ENCODE measurements at places on chromosomes 1 and 21.

GRCh38 chr1:203126151-203126865 is 1.2 kb upstream of the ADORA1 start:
- DNase-seq: no peak

DNA sequence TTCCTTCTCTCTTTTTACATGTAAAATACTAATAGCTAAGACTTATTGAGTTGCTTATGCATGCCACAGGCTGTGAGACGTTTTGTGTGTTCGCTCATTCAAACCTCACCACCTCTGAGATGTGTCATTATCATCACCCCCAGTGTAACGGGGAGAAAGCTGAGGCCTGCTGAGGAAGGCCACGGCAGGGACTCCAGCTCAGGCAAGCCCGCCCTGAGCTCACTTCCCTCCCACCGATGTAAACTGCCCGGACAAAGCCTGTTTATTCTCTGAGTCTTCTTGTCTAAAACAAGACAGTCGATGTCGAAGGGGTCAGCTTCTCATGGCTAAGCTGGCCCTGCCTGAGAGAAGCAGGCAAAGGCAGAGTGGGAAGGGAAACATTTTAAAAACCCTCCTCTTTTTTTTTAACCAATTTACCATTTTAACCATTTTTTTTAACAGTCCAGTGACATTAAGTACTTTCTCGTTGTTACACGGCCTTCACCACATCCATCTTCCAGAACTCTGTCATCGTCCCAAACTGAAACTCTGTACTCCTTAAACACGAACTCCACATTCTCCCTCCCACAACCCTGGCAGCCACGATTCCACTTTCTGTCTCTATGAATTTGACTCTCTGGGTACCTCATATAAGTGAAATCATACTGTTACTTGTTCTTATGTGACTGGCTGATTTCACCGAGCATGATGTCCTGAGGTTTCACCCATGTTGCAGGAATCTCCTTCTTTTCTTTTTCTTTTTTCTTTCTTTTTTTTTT is 204.8 kb upstream of the GALNT2 start:
- DNase-seq: no peak

DNA sequence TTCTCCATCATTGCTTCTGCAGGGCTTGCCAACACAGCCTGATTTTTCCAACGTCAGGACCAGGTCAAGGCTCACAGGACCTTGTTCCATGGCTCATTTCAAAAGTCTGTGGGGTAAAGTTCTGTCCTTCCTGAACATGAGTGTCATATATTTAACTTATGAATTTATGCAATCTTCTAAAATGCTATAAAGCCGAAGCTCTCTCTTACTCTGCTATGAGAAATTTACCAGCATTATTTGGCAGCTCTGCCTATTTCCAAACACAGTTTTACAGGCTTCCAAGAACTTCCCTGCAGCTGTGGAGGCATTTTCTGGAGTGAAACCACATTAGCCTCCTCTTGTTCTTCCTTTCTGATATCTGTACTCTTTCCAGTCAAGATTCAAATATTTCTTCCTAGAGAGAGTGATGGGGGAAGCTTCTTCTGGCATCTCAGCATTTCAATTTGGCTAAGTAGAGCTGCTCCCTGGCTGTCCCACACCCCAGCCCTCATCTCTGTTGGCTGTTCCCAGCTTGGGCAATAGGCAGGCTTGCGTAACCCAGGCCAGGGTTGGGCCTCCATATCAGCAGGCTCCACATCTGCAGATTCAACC is 15.6 kb upstream of the HMGCS2 start:
- no peak for DNase-seq

DNA sequence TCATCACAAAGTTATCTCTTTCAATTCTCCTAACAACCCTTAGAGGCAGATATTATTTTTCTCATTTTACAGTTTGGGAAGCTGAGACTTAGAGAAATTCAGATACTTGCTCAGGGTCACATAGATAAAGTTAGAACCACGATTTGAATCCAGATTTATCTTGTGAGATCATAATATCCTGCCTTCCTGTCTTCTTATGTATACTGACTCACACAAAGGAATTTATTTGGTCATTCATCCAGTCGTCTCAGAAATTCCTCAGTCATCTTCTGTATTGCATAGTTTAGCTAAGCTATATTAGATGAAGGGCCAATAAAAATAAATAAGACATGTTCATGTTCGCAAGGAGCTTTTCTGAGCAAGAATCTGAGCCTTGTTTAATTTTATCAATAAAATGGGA is 35.8 kb upstream of the RUNX1 start:
- DNase-seq: no peak

GRCh38 chr1:169105434-169106094 is 926 bp upstream of the ATP1B1 start:
- DNase-seq: peak; percentile 29

- DNase-seq: no peak
Observed at GRCh38 chr1:220708936-220709801, 19.0 kb downstream of the C1orf115 start.

DNA sequence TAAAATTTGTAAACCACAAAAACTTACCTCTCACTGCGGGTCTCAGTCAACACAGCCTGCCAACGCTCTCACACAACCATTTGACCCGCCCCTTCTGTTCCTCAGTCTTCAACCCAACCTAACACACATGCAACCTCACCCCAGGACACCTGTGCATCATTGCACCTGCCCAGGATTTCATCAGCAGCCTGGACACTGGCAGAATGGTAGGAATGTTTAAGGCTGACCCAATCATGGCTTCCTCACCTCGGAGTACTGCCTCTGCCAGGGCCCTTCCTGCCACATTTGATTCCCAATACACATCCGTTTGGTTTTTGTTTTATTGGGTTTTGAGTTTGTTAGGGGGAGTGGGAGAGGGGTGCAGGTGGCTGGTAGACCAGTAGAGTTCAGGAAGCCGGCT is 40.7 kb downstream of the TOMM20 start:
- no peak for DNase-seq

- DNase-seq: no peak
Observed at GRCh38 chr1:56355422-56355821, 223.9 kb downstream of the PLPP3 start.

DNA sequence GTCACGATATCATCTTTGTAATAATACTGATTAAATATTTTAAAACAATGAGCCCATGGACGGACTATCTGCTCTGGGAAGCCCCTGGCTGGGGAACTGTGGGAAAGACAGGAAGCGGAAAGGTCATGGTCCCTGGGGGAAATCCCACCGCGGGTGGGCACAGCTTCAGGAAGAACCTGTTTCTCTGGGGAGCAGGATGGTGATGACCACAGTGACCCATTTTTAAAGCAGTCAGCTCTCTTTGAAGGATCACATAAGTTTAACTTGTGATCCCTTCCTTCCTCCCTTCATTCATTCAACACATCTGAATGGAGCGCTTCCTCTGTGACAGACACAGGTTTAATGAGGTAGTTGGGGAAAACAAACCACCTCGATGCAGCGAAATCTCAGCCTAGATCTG is 73.0 kb downstream of the DHRS3 start:
- DNase-seq: no peak

DNA sequence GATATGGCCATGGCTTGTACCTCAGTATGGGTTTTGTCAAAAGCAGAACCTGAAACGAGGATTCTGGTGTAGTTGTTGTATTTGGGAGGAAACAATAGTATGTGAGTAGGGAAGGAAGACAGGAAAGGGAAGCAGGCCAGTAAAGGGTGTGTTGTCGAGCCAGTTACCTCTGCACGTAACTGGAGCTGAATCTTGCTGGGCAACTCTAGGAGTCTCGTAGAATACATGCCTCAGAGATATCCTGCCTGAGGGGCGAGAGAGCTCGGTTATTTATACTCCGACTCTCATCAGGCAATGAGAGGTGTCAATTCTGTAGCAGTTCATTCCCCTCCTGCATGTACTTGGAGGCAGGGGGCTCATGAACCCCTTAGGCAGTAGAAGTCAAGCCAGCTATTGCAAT is 45.9 kb upstream of the KIF26B start:
- no peak for DNase-seq

- DNase-seq: no peak
Observed at GRCh38 chr21:43209575-43210453, 41.0 kb downstream of the CRYAA start.

DNA sequence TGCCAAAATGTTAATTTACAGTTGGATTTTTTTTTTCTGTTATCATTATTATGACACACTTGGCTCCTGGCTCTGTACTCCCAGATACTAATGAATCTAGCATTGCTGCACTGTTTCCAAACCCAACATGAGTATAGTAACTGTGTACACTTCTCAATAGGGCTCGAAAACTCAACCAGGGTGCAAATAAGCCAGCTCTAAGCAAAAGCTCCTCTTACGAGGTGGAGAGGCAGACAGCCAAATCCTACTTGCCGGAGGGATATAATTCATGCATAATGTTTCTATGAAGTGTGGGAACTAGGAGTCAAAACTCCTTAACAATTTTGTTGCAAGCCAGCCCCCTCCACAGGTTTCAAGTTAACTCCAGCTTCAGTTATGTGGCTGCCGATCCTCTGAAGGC is 510.4 kb upstream of the ZP4 start:
- no peak for DNase-seq

DNA sequence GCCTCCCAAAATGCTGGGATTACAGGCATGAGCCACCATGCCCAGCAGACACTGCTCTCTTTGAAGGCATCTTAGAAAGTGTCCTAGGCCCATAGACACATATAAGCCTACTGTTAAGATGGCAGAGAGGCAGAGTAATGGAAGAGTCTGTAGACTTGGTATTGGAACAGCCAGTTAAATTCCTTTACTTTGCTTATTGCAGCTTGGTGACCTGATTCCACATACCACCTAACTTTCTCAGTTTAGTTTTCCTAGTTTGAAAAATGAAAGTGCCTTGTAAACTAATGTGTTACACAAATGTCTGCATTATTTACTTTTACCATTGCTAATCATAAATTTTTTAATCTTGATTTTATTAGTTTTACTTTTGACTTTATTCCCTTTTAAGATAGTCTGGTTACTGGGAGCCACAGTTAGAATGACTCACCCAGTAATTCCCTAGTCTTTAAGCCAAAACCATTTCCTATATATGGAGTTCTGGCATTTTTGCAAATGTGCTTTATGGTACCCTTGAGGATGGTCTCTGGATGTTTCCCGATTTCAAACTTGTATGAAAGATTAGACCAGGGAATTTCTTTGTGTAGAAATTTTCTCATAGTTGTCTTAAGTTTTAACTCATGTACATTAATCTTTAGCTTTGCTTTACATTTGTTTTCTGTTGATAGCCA is 6.4 kb downstream of the SMAP2 start:
- no peak for DNase-seq

GRCh38 chr1:216207154-216207553 is 216.1 kb downstream of the USH2A start:
- DNase-seq: no peak

DNA sequence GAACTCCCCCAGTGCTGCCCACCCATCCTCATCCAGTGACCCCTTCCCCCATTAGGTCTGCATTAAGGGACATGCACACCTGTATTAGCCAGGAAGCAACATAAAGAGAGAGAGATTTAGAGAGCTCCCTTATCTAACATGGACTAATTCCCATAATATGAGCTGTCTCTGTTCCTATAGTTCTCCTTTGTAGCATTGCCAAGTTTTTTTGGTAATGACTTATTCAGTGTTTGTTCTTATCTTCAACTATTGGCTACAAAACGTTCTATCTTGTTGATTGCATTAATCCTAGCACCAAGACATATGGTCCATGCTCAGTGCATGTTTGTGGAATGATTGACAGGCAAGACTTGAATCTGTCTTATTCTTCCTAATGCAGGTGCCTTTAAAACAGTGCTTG is 264.0 kb downstream of the ADGRL2 start:
- DNase-seq: no peak

DNA sequence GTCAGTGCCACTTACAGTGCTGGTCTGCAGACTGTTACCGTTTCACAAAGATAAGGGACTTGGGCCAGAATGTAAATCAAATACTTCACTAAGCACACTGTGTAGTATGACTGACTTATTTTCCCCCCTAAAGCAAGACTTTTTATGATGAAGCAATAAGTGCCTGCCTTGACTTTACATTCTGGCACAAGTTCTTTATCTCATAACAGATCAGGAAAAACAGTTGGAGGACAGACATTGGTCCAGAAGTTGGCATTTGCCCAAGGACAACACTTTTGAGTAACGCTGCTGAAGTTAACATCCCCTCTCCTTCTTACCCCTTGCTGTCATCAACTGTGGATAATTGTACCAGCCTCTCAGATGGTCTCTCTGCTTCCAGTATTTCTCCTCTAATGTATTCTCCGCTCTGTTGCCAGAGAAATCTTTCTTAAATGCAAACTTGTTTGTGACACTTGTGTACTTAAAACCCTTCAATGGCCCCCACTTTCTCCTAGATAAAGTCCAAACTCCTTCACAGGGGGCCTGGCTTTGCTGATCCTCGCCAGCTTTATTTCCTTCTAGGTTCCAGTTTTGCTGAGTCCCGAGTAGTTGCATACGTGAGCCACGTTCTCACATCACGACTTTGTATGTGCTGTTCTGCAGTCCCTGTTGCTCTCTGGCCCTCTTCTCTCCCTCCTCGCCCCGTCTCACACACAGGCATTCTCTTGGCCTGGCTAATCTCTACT is 45.7 kb downstream of the S1PR1 start:
- DNase-seq: no peak

DNA sequence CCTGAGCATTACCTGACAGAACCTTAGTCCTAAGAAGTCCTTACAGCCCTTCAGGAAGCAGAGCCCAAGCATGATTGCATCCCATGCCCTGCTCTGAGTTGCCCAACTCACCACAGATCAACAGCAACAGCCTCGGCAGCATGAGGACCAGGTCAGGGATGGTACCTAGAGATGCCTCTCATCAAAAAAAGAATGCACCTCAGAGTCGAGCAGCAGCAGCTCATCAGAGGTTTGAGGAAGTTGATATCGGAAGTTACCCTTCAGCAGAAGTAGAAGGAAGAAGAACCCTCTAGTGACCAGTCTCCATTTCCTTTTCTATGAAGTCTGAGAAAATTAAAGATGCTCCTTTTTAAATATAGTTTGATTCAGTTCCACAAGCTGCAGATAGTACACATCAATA is at the start of gene FCRL1:
TSS of gene FCRL1 (minus strand) at position 225 of the 400 bp plus-strand sequence. CDS start at position 142, 83 bp downstream.
- DNase-seq: no peak

- no peak for DNase-seq
Observed at GRCh38 chr1:203059485-203059884, 26.3 kb downstream of the MYOG start.

- DNase-seq: no peak
Observed at GRCh38 chr1:23381233-23381885, 11.7 kb upstream of the ZNF436 start.

GRCh38 chr1:41496080-41497055 is 11.9 kb upstream of the EDN2 start:
- DNase-seq: peak; percentile 60

DNA sequence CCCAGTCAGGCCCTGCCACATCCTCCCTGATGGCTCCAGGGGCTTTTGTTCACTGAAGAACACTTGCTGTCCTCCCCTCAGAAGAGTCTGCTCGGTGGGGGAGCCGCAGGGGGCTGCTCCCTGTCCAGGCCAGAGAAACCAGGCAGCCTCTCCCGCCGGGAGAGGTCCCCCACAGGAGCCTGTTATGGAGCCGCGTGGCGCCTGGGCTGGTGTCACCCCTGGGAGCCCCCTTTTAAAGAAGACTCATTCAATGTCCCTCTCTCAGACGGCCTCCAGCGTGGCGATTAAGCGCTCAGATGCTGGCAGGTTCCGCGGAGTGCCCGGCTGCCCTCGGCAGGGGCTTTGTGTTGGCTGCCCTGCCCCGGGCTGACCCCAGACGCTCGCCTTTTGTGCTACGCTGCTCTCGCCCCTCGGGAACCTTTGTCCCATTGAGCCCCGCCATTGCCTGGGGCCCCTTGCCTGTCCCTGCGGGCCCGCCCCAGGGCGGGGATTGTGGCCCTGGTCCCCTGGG is 43.1 kb downstream of the SKI start:
- no peak for DNase-seq

Data from activated naive CD4-positive, alpha-beta T cell treated with Interleukin-2 at 50 U/mL for 16 hours (primary cell).